ENCODE measurements at places on chromosomes 13 and 19.

DNA sequence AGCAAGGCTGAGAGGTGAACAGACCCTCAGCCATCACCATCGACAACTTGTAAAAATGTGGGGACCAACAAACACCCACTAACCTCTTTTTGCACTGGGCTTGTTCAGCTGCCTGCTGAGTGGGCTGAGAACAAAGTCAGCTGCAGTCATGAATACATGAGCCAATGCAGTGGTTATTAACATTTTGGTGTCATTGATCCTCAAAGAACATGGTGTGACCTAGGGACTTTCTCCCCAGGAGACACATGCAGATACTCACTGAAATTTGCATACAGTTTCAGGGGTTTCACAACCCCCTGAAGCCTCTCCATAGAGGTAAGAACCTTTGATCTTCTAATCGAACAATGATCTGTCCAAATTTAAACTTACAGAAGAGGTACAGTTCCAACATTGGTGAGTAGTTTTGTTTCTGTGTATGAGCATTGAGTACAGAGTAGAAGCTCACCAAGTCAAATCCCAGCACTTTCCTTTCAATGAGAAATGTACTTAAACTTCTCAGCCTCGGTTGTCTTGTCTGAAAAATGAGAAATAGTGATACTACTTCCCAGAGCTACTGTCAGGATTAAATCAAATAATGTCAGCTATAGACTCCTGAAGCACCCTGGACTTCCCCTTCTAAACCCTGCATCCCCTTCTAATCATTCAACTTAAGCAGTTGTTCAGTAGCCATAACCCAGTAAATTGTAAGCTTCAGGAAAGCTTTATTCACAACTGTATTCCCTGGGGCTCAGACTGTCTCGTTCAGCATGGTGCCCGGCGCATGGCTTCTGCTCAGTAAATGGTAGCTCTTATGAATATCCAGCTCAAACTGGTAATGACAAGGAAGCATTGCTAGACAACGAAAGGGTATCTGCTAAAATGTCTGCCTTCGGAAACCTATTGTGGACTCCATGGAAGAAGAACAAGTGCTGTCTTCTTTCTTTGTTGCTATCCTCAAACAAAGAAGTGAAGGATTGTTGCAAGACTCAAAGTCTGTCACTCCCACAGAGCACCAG lies 148.7 kb downstream of the FOXO1 start:
- no peak for DNase-seq

- no peak for DNase-seq
Observed at GRCh38 chr19:45340232-45340898, at the start of gene KLC3. Gene KLC3, plus strand, starts transcription at chr19:45340750. Its CDS starts 4,792 bp downstream, at chr19:45345542.

GRCh38 chr19:17504030-17504429 lies 7.4 kb upstream of the PGLS start:
- no peak for DNase-seq

DNA sequence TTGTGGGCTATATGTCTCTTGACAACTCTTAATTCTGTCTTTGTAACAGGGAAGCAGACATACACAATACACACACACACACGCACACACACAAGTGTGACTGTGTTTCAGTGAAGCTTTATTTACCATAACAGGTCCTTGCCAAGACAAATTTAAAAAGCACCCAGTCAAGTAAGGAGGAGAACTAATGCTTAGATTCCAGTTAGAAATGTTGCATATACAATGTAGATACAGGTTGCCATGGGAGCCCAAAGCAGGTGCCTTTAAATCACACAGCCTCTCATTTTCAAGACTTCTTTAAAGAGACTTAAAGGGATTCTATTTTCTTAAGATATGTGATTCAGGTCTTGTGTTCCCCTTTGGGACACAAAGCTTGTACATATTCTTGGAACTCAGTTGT lies 1551.9 kb downstream of the EFNB2 start:
- DNase-seq: no peak

DNA sequence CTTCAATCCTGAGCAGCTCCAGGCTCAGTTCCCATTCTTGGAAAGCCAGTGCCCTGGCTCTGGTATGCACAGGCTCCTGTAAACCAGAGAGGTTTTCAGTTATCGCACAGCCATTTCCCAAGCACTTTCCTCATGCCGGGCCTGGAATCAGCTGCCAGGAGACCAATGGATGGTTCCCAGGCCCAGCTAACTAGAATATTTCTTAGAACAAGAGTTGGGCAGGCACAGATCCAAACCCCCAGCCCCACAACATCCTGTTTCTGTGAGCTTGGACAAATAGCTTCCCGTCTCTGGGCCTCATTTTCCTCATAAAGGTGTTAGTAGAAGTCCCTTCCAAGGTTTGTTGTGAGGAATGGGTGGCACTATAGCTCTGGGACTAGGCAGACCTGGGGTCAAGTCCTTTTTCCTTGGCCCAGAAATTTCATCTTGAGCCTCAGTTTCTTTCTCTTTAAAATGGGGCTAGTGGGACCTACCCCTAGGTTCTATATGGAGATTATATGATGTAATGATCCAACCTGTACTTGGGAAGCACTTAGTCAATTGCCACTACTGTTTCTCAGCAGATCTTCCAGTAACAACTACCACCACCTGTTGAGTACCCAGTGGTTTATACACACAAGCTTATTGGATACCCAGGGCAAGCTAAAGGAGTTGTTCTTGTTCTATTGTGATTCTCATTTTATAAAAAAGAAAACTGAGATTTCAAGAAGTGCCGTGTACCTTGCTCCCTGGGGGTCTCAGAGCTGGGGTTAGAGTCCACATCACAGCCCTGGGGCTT lies 5.1 kb upstream of the CCDC97 start:
- DNase-seq: no peak

DNA sequence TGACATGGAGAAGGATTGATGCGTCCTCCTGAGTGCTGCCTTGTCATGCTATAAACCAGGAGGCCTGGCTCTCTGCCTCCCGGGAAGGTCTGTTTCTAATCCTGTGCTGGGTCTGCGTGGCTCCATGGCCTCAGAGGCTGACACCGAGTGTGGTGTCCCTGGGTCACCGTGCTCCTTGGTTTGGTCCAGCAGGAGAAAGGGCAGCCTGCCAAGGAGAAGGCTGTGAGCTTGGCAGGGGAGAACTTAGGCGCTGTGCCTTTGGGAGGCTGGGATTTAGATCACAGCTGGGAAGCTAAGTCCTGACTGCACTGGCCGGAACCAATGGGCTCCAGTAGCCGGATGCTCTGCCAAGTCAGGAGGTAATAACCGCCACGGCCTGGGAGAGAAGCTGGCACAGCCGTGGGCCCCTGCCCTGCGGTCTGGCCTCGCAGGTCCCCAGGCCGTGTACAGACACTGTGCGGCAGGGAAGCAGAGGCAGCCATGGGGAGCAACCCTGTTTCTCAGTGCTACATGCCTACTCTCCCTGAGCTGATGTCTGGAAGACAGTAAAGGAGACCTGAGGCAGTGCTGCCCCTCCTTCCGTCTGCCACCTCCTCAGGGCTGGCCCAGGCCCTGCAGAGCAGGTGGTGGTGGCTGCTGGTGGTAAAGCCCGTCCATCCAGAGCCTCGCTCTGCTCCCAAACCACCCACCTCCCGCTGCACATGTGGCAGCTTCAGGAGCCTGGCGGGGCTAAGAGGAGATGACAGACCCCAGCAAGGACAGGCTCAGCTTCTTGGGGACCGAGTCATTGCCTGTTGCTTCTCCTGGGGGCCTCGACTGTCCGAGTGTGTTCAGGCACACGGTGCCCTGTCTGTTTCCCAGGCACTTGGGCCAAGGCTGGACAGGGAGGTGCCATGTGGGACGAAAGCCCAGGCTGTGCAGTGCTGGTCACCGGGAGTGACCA lies 44.9 kb downstream of the C13orf46 start:
- DNase-seq: peak; percentile 57

DNA sequence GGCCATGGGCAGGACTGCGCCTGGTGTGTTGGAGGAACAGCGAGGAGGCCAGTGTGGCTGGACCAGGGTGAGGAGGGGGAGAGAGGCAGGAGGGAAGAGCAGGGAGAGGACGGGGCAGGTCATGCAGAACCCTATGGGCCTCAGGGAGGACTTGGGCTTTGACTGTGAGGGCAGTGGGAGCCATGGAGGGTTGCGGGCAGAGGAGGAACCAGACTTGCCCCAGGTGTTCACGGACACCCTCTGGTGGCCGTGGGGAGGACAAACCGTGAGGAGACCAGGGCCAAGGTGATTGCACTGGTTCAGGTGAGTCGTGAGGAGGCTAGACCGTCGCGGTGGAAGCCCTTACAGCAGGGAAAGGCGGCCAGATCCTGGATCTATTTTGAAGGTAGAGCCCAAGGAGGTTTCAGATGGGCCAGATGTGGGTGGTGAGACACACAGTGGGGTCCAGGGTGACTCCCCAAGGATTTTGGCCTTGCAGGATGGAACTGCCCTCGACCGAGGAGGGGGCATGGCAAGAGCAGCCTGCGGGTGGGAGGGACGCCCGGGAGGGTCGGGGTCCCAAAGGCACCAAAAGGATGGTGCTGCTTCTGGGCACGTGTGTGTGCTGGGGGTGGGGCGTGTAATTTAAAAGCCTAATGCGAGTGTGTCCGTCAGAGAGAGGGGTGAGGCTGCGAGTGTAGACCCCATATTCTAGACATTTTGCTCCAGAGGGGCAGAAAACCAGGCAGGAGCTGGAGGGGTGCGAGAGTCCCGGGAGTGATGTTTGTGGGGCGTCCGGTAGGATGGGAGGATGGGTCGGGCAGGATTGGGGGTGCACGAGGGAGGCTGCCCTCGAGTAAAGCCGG lies 2.7 kb upstream of the REXO1 start:
- no peak for DNase-seq

DNA sequence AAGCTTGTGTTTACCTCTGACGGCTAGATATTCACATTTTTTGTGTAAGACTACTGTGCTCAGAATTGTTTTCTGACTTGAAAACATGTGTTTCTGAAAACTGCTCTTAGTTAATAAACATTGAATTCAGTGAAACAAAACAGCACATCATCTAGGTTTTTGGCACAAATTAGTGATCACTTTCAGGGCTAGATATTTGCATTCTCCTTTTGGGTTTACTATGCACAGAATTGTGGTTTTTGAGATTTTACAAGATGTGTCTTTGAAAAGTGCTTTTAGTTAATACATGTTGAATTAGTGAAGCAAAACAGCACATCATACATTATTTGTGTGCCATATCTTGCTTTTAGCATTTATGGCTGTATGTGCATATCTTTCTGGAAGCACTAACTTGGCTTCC lies 8.2 kb upstream of the PARP4 start:
- DNase-seq: no peak

DNA sequence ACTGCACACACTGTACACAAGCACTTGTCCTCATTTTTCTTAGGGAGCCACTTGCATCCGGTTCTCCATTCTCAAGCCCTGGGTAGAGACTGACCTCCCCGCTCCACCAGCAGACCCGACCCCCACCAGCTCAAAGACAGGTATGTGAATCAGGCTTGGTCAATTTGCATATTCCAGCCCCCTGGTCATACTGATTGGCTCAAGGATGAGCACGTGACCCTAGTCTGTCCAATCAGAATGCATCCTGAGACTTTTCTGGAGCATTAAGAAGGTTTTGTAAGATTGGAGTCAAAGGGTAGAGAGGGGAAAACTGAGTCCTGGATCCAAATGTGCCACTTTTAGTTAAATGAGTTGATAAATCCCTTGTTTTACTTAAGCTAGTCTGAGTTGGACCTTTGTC lies 34.1 kb downstream of the NOTCH3 start:
- no peak for DNase-seq

GRCh38 chr19:10815007-10815536 lies 20.9 kb downstream of the TMED1 start:
- no peak for DNase-seq

DNA sequence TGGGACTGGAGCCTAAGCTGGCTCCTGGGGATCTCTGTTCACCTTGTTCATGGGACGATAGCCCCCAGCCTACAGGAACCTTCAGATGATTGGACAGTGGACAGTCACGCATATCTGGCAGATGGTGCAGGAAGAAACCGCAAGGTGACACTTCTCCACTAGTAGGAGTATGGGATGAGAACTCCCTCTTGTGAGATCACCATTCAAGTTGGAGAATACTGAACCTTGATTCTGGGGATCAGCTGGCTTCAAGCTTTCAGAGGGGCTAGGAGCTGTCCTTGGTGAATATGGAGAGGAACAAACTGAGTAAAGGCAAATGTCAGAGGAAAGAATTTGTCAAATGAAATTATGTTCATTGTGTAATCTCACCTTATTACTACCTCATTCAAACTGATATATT lies 204.5 kb downstream of the PDS5B start:
- no peak for DNase-seq

GRCh38 chr13:110044551-110045111 lies 258.2 kb upstream of the IRS2 start:
- DNase-seq: no peak

DNA sequence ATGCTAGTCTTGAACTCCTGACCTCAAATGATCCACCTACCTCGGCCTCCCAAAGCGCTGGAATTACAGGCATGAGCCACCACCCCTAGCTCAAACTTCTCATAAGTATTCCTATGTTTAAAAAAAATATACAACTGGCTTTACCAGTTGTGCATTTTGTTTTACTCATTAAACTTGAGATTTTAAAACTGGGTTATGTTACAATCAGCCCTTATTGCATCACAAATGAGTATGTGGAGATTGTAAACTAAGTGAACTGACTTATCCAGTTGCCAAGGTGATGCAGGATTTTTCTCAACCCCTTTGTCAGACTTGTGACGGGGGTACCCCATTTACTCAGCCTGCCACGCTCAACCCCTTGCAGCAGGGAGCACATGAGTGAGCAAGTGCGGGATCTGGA lies 14.4 kb upstream of the GTF2F2 start:
- no peak for DNase-seq

- DNase-seq: peak; percentile 13
Observed at GRCh38 chr19:12703046-12703445, 6.6 kb upstream of the FBXW9 start.

GRCh38 chr13:81714513-81714912 lies 1373.6 kb upstream of the SPRY2 start:
- DNase-seq: no peak

GRCh38 chr13:74706801-74707200 lies 572.6 kb upstream of the KLF12 start:
- DNase-seq: no peak

DNA sequence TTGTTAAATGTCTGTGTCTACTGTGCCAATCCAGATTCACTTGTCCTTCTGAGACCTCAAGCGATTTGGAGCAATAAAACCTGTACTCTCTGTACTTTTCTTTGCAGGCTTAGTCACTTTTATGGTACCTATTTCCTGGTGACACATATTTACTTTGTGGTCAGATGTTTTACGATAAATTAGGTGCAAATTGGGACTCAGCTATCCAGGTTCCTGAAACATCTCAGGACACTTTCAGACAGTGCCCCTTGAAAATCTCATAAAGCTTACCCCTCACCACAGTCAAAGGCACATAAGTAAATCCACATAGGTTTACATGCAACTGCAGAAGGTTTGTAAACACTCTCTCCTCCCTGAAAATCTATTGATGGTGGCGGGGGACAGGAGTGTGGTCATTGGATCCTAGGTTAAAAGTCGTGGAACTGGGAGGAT lies 438.8 kb downstream of the EFNB2 start:
- no peak for DNase-seq

DNA sequence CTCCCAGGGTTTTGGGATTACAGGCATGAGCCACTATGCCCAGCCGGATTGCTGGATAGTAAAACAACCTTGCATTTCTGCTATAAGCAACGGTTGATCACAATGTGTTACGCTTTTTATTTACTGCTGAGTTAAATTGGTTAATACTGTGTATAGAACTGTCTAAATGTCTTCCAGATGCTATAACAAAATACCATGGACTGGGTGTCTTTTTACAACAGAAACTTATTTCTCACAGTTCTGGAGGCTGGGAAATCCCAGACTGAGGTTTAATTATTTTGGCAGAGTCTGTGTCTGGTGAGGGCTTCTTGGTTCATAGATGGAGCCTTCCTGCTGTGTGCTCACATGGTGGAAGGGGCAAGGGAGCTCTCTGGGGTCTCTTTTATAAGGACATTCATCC lies 65.5 kb downstream of the ING1 start:
- DNase-seq: no peak

Measured in astrocyte of the cerebellum (primary cell).